Renal cortical epithelial cell (primary cell): ENCODE measurements at places on chromosomes 3 and 15. TPM values are rescaled to one million over a fixed set of nuclear protein-coding genes. Genes with fewer than 3 reads are reported as not detected.

DNA sequence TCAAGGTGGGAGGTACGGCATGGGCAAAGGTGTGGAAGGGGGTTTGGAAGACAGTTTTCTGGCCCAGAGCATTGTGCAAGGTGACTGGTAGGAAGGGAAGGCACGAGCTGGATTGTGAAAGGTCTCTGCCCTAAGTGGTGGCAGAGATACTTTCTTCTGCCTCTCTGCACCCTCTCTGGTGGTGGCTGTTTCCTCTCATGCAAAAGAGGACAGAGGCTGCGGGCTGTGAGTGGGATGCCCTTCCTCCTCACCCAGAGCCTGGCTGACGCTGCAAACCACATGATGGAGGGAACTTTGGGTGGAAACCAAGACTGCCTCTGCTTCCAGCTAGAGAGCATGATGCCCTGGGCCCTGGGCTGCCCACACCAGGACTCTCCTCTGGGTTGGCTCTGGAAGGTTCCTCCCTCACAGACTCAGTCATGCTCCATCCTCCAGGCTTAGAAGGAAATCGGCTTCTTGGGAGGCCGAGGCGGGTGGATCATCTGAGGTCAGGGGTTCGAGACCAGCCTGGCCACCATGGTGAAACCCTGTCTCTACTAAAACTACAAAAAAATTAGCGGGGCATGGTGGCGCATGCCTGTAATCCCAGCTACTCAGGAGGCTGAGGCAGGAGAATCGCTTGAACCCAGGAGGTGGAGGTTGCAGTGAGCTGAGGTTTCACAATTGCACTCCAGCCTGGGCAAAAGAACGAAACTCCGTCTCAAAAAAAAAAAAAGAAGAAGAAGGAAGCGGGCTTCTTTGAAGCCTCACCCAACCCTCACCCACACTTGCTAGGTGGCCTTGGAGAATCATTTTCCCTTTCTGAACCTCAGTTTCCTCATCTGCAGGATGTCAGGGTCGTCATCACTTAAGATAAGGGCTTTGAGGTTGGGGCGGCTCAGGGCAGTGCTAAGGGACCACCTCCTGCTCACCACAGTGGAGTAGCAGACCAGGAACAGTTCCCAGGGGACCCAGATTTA lies 8.3 kb downstream of the PSTPIP1 start:
- no peak for DNase-seq

The PLCH1 gene
- 1.7 and 2.8 TPM in 2 replicates for total RNA-seq

DNA sequence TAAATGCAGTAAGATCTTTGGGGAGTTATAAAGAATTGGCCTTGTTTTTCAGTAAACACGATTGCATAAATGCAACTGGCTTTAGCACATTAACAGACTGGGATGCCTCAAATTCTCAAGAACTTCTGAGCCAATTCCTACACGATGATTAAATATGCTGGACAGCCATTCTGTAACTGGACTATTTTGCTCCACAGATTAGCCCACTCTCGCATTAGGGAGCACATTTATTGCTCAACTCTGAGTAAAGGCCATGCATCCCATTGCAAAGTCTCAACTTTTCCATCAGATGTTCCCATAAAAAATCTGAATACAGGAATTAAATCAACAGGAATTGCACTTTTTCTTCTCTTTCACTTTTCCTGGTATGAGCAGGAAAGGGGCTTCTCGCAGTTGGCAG lies 66.7 kb upstream of the PRICKLE2 start:
- peak; percentile 71 for DNase-seq

The CHRD gene
- total RNA-seq = 3.0 and 23.9 TPM in 2 replicates

DNA sequence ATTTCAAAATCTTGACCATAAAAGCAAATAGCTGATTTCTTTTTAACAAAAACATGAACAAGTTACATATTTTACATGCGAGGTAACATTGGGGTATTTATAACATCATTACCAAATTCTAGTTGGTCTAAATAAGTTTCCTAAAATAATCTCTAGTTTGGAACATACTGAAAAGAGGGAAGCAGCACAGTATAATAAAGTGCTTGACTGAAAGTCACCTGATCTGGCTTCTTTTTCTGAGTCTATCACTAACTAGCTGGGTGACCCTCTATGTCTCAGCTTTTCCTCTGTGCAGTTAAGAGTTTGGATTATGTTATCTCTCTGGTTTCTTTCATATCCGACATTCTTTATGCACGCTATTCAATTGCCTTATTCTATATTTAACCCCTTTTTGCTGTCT lies 19.8 kb upstream of the CNTN4 start:
- DNase-seq = no peak

GRCh38 chr3:17013571-17013970 lies 128.8 kb downstream of the PLCL2 start:
- no peak for DNase-seq

GRCh38 chr15:83092309-83092976 lies 15.0 kb upstream of the TM6SF1 start:
- no peak for DNase-seq

DNA sequence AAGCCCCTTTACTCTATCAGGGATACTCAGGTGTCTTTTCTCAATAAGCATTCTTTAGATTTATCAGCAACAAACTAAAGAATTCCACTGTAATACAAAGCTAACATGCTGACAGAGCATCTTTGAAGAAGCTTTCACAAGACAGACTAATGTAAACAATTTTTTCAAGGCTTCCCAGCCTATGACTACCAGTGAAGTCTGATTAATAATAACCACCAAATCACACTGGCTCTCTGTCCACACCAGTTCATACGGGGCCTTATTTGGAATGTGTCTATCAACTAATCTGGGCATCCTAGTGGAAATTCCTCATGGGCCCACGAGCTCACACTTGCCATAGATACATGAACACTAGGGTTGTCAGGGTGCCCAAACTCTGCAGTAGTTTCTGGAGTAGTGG lies 84.5 kb downstream of the EFL1 start:
- no peak for DNase-seq

GRCh38 chr3:101027286-101027685 lies 34.1 kb upstream of the ABI3BP start:
- DNase-seq = no peak

The JMJD7 gene
- total RNA-seq = 4.4 and 6.6 TPM in 2 replicates

DNA sequence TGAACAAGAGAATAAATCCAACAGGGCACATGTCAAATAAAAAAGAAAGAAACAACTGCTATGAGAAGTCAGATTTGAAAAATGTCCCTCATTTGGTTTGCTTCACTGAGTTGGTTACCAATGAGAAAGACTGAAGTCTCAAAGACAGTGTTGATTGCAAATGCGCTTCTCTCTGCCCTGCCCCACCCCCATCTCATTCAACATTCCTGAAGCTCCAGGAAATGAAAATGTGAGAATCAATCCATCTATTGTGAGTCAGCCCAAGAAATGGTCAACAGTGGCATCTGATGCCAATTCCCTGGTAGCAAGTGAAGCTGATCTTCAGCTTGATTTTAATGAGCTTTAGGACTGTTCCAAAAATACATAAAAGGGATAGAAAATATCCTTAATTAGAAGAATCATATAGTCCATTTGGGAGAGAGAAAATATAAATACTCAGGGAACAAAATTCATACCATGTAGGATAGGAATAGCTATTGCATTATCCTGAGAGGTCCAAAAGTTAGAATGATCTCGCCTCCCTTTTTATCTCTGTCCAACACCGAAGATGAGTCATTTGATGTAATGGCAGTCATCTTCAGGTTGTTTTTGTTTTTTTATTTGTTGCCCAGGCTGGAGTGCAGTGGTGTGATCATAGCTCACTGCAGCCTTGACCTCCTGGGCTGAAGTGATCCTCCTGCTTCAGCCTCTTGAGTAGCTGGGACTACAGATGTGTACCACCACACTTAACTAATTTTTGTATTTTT lies 200.3 kb upstream of the UMPS start:
- peak; percentile 65 for DNase-seq

DNA sequence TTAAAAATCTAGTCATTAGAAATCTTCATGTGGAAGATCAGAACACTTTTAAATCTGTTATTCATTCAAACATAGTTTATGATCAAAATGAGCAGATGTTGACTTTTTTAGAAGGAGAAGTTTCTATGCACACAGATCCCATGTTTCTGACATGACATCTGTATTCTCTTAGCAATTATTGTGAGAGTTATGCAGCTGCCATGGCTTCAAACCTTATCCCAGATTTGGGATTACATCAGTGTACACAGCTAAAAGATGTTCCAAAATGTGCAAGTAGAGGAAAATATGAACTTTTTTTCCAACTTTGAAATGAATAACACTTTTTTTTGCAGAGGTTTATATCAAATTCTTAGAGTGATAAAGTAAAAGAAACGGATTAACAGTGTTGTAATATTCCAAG lies 1166.9 kb downstream of the ZPLD1 start:
- DNase-seq = no peak

DNA sequence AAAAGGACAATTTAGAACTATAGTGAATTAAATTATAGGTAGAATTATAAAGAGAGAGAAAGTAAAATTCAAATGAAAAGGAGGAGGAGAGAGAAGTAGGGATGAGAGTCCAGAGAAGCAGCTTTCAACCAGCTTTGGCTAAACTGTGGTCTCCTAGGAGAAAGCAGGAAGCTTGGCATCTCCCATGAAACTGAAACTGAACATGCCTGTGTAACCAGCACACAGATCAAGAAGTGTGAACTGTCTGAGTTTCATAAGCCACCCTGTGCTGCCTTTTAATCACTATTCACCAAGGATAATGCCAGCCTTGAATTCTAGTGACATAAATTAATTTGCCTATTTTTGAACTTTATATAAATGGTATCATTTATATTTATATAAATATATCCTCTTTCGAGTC lies 128.5 kb downstream of the MYRIP start:
- peak; percentile 11 for DNase-seq

The SPTBN5 gene
- total RNA-seq = 0.35 and 2.5 TPM in 2 replicates

DNA sequence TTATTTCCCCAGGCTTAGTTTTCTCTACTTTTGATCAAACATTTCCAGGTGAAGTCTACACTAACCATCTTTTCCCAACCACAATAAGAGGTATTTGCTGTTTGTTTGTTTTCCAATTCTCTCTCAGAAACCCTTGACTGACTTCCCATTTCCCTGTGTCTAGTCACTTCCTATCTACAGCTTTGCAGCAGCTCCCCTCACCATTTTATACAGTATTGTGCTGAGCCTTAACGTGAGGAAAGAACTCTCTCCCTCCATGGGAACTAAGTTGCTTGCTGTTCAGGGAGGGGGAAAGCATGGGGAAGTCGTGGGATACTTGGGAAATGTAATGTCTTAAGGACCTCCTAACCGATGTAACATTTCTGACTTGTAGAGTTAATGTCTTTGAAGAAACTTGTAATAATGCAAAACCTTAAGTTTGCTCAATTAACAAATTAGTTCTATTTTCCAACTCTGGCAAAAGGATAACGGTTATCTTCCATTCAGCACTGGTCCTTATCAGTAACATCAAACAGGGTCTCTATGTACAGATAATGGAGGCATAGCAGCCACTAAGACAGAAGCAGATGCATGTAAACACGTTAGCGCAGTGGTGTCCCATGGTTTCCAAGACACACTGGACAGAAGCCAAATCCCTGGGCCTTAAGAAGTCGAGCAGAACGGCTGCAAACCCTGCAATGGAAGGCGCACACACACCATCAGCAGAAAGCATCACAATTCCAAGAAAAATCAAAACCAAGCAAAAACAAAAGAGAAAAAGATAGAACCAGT lies 39.7 kb downstream of the NPTN start:
- DNase-seq = no peak

DNA sequence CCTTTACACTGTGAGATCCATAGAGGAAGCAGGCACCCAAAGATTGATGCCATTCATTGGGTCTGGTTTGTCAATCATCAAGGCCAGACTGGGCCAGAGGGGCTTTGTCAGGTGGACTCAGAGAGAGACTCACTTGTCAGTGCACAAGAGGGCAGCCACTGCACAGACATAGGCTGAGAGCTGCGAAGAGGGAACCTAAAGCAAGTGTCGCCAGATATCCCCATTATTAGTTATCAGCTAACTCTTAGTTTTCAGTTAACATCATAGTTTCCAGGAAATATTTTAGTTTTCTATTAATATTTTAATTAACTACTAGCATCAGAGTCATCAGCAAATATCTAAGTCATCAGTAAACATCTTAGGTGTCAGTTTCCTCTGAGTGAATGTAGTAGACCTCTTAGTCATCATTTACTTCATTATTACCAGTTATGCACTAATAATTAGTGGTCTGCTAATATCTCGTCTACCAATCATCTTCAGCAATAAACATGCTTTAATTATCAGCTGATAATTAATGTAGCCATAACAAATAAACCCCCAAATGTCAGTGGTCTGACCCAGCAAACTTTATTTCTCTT lies 41.7 kb upstream of the LIMD1 start:
- no peak for DNase-seq

GRCh38 chr15:96183867-96184266 lies 146.6 kb upstream of the NR2F2 start:
- peak; percentile 72 for DNase-seq
